ENCODE measurements at places on chromosomes 11 and 22.
A peak's percentile ranks its signal among the peaks of the same experiment; 100 is the strongest.

DNA sequence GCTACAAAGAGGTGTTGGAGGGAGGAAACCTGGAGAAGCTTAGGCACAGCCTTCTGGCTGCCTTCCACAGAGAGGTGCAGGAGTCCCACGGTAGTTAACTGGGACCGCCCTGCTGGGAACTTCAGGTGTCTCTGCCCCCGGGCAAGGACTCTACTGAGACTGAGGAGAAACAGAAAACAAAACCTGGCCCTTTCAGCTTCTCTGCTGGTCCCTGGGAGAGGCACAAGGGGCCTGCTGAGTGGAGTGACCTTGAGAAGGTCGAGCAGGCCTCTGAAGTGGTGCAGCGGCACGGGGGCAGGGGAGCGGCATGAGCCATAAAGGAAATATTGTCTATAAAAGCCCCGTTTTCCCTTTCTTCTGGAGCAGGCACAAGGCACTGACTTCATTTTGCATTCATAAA lies 38.9 kb downstream of the NTM start:
- DNase-seq: no peak

- no peak for DNase-seq
These were observed 75.6 kb upstream of the ARHGAP32 start for GRCh38 chr11:129267716-129268115.

- DNase-seq: no peak
These were observed 496.4 kb downstream of the NTM start for GRCh38 chr11:131866535-131867400.

- DNase-seq: no peak
These were observed 6.6 kb upstream of the TXNRD2 start for GRCh38 chr22:19948057-19948760.

GRCh38 chr11:103532133-103532788 lies 423.0 kb downstream of the DYNC2H1 start:
- no peak for DNase-seq

GRCh38 chr11:100177651-100178050 lies 509.4 kb upstream of the ARHGAP42 start:
- no peak for DNase-seq

GRCh38 chr11:6229911-6230310 lies 4.5 kb downstream of the FHIP1B start:
- no peak for DNase-seq

DNA sequence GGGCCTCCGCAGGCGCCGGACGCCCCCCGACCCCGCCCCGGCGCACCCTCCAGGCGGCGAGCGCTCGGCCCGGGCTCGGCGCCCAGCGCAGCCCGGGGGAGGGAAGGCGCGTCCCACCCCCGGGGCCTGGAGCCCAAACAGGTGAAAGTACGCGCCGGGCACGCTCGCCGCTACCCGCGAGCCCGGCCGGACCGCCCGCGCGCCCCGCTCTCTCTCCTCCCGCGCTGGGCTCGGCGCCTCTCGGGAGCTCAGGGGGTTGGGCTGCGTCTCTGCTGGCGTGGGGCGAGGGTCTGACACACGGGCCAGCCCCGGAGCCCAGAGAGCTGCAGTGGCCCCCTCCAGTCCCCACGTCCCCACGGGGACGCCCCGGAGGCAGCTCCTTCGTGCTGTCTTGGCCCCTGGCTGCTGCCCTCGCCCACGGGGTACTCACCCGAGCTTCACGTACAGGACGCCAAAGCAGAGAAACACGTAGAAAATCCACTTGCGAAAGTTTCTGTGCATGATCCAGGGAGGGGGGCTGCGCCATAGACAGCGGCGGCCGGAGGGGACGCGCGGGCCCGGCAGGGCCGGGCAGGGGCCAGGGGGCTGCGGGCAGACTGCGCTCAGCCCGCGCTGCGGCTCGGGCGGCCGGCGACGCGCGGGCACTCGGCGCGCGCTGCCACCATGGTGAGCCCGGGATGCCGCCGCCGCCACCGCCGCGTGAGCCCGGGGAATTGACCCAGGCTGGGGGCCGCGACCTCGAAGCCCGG lies 534 bp downstream of the WNT7B start:
- no peak for DNase-seq

- no peak for DNase-seq
These were observed 29.7 kb downstream of the ART5 start for GRCh38 chr11:3611976-3612678.

GRCh38 chr11:46361283-46362155 lies 14.3 kb downstream of the DGKZ start:
- peak; percentile 48 for DNase-seq

GRCh38 chr11:92839450-92839849 lies 130.0 kb upstream of the MTNR1B start:
- no peak for DNase-seq

- no peak for DNase-seq
These were observed 2.4 kb upstream of the SLCO2B1 start for GRCh38 chr11:75148436-75148983.

- DNase-seq: no peak
These were observed 1.3 kb upstream of the TMEM25 start for GRCh38 chr11:118529584-118530175.

- DNase-seq: no peak
These were observed 10.5 kb downstream of the TOLLIP start for GRCh38 chr11:1298695-1299492.

GRCh38 chr11:10455637-10456487 lies 798 bp downstream of the AMPD3 start:
- peak; percentile 77 for DNase-seq

GRCh38 chr22:44086271-44087088 lies 62.4 kb downstream of the PARVB start:
- DNase-seq: no peak

DNA sequence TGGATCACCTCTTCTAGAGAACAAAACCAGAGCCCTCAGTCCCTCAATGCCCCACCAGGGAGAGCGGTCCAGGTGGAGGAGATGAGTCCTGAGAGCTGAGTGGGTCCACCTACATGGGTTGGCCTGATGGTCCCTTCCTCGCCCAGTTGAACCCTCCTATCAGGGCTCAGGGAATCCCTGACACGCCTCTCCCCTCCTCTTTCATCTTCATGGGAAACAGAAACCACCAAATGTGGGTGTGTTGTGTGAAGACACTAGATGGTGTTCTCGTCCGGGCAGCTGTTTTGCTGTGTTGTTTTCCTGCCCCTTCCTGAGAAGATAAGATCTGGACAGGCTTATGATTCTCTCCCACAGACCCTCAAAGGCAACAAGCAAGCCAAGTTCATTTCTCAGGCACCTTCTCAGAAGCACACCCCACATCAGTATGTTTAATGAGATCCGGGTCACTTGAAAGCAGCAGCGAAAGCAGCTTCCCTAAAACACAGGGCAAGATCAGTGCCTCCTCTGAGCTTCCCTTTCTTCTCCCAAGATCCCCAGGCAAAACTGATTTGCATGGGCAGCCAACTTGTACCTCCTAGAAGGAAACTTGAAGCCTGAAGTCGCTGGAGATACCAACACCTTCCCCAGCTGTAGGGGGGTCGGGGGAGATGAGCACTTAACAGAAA lies 35.3 kb upstream of the POU2AF1 start:
- peak; percentile 88 for DNase-seq

GRCh38 chr22:32103658-32104315 lies 55.3 kb downstream of the C22orf42 start:
- no peak for DNase-seq

DNA sequence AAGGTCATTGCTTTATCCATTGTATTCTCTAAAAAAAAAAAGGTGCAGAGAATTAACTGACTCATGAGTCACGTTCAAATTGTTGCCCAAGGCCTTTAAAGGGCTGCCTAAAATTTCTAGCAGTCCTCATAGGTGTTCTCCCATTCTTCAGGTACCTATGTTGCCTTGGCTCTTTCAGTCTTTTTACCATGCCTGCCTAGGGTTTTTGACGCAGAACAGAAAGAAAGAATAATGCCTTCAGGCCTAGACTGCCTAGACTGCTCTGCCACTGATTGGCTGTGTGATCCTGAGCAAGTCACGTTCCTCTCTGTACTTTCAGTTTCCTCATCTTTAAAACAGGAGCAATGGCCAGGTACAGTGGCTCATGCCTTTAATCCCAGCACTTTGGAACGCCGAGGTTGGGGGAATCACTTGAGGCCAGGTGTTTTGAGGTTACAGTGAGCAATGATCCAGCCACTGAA lies 21.5 kb downstream of the CTSC start:
- DNase-seq: no peak

DNA sequence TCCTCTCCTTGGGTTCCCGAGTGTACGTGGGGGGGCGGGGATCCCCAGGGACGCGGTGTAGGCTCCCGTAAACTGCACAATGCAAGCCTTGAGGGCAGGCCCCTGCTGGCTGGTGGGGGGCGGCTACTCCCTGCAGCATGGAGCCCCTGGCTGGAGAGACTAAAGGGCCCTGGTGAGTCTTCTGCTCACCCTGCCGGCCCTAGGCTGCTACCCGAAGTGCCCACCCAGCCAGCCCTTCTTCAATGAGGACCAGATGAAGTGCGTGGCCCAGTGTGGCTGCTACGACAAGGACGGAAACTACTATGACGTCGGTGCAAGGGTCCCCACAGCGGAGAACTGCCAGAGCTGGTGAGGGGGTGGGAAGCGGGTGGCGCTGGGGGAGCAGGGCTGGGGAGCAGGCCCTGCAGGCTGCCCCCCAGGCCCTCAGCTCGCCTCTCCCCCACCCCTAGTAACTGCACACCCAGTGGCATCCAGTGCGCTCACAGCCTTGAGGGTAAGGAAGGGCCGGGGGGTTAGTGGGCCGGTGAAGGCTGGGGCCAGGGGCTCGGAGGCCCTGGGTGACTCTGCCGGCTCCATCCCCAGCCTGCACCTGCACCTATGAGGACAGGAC lies 16.8 kb downstream of the MUC5B start:
- no peak for DNase-seq

DNA sequence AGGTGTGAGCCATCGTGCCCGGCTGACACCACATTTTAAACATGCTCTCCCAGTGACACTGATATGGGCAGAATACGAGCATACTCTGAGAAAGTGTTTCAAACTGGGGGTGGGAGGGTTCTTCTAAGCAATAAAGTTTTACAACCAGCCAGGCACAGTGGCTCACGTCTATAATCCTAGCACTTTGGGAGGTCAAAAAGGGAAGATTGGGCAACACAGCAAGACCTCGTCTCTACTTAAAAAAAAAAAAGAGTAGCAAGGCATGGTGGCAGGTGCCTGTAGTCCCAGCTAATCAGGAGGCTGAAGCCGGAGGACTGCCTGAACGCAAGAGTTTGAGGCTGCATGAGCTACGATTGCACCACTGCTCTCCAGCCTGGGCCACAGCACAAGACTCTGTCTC lies 2.2 kb downstream of the GANAB start:
- DNase-seq: no peak

DNA sequence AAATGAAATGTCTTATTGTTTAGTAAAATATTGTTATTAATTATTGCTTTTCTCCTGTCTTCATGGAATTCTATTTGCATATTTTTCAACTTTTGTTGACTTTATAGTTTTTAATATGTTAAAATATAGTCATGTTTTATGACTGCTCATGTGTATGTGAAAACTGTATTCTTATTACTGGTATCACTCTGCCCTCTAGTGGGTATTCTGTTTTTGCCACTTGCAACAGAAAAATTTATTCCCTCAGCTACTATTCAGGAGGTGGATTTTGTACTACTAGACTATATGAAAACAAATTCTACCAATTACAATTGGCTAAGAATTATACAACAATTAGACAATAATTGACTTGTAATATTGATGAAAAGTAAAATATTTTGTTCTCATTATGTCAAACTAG lies 45.0 kb downstream of the OR4C6 start:
- DNase-seq: no peak

GRCh38 chr11:98069861-98070260 lies 950.9 kb upstream of the CNTN5 start:
- DNase-seq: no peak

DNA sequence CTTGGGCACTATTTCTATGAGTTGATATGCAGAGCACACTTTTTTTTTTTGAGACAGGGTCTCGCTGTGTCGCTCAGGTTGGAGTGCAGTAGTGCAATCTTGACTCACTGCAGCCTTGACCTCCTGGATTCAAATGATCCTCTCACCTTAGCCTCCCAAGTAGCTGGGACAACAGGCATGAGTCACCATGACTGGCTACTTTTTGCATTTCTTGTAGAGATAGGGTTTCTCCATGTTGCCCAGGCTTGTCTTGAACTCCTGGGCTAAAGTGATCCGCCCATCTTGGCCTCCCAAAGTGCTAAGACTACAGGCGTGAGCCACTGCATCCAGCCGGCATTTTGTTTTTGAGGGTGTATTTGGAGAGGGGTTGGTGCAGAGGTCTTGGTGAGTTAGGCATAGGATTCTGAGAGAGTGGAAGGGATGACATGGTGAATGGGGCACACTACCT lies 29.9 kb upstream of the MTCH2 start:
- DNase-seq: no peak

- no peak for DNase-seq
These were observed 396 bp downstream of the TEF start for GRCh38 chr22:41382098-41382578.

GRCh38 chr11:77324508-77324907 lies 23.0 kb upstream of the GDPD4 start:
- no peak for DNase-seq

- no peak for DNase-seq
These were observed 350.8 kb downstream of the TBC1D22A start for GRCh38 chr22:47112994-47113852.

GRCh38 chr11:125426818-125427528 lies 69.1 kb downstream of the FEZ1 start:
- no peak for DNase-seq

DNA sequence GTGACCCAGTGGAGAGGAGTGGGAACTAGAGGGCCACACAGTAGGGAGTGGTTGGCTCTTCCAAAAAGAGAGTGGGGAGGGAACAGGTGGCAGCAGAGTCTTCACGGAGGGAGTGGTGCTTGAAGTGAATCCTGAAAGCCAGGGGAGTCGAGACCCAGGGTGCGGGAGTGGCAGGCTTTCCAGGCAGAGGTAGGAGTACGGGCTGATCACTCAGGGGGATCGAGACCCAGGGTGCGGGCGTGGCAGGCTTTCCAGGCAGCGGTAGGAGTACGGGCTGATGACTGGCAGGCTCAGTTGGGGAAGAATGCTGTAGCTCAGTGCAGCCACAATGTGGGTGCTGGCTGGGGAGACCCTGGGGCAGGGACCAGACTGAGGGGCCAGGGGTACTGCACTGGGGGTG lies 148.2 kb downstream of the TBC1D22A start:
- DNase-seq: no peak

DNA sequence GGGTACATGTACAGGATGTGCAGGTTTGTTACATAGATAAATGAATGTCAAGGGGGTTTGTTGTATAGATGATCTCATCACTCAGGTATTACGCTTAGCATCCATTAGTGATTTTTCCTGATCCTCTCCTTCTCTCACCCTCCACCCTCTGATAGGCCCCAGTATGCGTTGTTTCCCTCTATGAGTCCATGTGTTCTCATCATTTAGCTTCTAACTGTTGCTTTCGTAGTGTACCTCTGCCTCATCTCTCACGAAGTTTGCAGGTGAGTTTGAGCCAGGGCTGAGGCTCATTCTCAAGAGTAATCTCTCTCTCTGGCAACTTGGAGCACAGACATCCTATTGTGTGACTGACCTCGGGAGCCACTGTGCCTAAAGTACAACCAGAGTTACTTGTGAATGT lies 4.7 kb upstream of the HBE1 start:
- DNase-seq: no peak

DNA sequence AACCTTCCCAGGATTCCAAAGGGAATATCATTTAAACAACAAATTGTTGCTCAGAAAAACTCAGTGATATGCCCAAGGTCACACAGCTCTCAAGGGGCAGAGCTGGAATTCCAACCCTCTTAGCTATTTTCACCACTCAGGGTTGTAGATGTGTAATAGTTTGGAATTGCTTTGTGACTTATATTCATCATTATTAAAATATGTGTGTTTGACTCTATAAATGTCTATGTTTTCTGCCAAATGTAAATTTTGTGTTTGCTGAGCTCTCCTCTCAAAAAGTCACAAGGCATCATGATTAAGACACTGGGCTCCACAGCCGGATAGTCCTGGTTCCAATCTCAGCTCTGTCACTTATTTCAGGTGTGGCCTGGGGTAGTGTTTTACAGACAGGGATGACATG lies 407.3 kb downstream of the TMEM135 start:
- DNase-seq: no peak
